Stimulated activated naive B cell treated with anti-CD40 and anti-IgM and Interleukin-4, amounts not matched to agents 10 μg/mL and 1 μg/mL and 100 μg/mL, for 72 hours (primary cell): ENCODE measurements at places on chromosomes 2 and 18.
A peak's percentile ranks its signal among the peaks of the same experiment; 100 is the strongest.

- no peak for DNase-seq
These were observed 5.3 kb upstream of the DCTN1 start for GRCh38 chr2:74385396-74385795.

GRCh38 chr2:29162204-29162928 lies 47.2 kb downstream of the CLIP4 start:
- no peak for DNase-seq

GRCh38 chr2:96962567-96963203 lies 23.7 kb downstream of the FAM178B start:
- DNase-seq = no peak

DNA sequence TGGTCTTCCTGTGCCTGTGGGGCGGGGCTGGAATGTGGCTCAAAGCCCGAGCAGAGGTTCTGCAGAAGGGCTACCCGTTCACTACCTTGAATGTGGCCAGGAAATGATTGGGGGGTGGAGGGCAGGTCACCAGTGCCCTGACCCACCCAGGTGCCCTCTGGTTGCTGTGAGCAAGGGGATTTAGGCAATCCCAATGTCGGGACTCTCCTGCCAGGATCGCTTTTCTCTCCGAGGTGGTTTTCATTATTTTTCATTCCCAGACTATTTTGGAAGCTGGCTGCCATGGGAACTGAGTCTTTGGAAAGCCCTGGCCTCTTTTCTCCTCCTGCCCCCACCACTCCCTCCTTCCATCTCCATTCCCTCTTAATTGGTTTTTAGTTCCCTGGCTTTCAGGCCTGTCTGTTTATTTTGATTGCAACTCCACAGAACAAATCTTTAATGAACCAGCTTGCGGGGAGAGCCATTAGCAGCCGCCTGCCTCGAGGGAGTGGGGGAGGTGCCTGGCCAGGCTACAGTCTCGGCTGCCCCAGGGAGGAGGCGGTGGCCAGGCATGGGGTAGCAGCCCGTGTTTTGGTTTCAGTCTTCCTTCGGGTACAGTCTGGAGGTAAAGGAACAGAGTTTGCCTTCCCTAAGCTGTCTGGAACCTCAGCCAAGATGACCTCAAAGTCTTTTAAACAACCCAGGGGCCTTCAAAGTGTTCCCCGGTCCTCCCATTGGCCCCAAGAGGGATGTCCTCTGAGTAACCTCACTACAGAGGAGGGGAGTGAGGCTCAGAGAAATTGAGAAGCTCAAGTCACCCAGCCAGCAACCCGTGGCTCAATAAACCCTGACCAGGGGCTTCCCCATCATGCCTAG lies 114.4 kb upstream of the HAAO start:
- DNase-seq = no peak

- no peak for DNase-seq
These were observed 3.1 kb upstream of the INPP5D start for GRCh38 chr2:233056961-233057605.

GRCh38 chr2:136250131-136250530 lies 132.2 kb upstream of the CXCR4 start:
- no peak for DNase-seq

DNA sequence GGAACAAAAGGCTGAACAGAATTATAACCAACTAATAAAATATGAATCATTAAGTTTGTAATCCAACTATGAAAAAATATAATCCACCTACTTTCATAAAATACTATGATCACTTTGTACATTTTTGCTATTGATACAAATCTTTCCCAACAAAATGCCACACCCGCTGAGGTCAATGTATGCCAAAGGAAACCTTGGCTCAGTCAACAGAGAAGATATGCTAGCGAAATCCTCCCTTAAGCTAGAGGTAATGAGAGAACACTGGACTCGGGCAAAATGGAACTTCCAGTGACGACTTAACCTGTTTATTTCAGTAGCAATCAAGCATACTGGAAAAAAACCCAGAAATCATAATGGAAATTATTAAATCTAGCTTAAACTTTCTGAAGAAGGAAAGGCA lies 81.5 kb downstream of the NOL10 start:
- DNase-seq = no peak

- DNase-seq = no peak
These were observed 91.6 kb upstream of the MAP4K3 start for GRCh38 chr2:39528701-39529100.

GRCh38 chr2:217853301-217853881 lies 149.4 kb downstream of the TNS1 start:
- DNase-seq = no peak

DNA sequence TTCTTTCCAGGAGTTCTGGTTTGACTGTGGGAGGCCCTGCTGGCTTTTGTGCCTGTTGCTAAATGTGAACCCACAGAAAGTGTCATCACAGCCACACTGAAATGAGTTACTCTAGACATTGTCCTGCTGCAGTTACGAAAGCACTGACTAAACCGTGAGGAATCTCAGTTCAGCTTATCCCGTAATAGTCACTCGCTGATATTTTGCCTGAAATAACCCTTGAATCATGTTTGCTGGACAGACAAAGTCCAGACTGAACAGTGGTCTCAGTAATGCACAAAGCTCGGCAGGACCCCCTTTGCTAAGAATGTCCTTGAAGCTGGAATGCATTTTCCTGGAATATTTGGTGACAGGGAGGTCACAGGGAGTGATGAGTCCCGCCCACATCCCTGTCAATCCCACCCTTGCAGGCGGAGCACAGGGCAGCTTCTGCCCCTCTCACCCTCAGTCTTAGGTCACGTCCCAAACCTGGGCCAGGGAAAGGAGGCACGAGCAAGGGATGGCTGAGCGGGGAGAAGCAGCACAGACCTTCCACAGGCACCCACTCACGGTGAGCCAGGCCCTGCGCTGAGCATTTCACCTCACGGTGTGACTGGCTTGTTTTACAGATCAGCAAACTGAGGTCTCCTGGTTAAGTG lies 53.4 kb downstream of the ADI1 start:
- DNase-seq = no peak

DNA sequence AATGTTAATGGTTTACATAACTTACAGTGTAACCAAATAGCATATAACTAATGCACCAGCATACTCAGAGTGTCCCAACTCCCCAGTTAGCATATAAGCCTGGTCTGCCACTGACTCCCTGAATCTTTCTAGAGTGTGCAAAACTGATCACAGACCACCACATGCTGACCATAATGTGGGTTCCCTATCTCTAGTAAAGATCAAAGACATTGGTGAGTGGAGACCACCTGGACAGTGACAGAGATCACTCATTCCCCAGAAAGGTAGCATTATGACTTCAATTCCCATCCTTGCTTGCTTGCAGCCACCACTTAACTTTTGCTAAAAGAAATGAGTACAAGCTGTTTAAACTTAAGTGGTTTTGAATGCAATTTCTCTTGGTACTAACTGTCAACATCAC lies 39.0 kb downstream of the KANSL1L start:
- no peak for DNase-seq

GRCh38 chr2:15323227-15323626 lies 237.9 kb downstream of the NBAS start:
- no peak for DNase-seq

DNA sequence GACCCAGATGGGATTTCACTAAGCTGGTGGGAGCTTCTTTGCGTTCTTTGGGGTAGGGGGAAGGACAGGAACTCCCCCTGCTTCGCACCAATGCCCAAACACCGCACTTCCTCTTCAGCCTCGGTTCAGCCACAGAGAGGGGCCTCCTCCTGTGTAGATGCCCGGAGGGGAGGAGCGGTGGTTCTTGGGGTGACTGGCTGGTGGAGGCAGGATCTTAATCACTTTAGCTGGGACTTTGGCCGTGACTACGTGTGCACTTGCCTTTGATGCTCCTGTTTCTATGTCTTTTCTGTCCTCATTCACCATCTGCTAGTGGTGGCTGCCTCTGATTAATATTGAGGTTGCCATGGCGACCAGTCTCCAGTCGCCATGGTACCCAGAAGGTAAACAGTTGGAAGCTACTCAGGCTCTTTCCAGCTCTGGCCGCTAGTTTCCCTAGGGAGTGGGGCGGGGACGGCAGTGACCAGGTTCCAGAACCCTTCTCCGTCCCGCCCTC lies 1.9 kb downstream of the CNGA3 start:
- peak; percentile 3 for DNase-seq

DNA sequence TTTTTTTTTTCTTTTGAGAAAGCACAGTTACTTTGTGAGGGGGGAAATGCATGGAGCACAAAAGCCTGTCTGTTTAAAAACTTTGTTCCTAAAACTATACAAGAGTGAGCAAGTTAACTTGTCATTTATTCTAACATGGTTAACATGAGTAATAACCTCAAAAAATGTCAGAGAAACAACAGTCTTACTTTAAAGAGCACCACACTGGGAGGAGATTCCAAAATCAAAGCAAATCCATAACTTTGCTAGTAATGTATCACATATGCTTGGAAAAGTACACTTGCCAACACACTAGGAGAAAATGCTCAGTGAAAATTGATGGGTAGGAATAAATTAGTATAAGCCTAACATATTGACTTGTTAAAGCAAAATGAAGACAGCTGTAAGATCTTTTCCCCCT lies 157.1 kb downstream of the PRPF40A start:
- no peak for DNase-seq

DNA sequence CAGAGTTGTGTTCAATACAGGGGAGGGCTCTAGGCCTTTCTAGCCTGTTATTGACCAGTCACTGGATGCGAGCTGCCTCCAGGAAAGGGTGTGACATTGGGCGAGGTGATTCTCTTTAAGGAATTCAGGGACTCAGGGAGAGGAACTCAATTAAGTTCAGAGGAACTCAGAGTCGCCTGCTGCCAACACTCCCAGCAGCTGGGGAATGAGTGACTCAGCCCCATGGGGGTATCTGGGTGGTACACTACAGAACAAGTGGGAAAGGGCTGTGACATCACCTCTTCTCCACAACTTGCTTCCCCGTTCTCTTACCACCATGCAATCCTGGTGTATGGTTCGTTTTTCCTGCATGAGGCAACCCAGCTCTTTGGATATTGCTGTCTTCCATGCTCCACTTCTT lies 50.4 kb upstream of the CYRIA start:
- no peak for DNase-seq

GRCh38 chr2:113203217-113203530 lies 29.4 kb downstream of the PSD4 start:
- DNase-seq = no peak

GRCh38 chr2:235979753-235980435 lies 188.3 kb downstream of the GBX2 start:
- no peak for DNase-seq

GRCh38 chr18:22946846-22947245 lies 13.7 kb downstream of the RBBP8 start:
- no peak for DNase-seq

GRCh38 chr2:85340034-85340892 lies 12.5 kb upstream of the TGOLN2 start:
- DNase-seq = no peak

GRCh38 chr2:233064530-233065199 lies 4.5 kb downstream of the INPP5D start:
- DNase-seq = no peak

DNA sequence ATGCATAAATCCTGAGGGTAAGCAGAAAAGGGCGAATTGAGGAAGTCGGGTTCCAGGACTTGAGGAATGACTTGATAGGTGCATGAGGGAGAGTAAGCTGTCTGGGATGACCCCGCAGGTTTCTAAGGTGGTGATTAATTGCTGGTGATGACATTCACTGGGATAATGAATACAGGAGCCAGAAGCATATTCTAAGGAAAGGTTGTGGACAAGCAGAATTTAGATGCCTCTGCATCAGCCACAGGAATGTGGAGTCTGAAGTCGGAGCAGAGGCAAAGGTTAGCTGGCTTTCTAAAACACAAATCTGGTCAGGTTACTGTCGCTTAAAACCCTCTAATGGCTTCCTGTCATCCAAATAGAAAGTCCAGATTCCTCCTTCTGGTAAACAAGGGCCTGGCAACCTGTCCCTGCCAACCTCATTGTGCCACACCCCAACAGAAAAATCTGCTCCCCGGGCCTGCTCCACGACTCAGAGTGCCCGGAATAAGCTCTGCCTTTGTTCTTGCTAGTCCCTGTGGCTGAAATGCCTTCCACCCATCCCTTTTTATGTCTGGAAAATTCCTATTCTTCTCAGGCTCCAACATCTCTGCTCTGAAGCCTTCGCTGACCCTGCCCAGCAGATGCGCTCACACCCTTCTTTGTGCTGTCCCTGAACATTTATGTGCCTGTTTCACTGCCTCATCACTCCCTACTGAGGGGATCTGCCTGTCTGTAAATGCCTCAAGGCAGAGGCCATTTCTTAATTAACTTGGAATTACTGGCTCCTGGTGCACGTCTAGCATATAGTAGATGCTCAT lies 11.3 kb upstream of the TMEM214 start:
- DNase-seq = no peak

GRCh38 chr2:137039482-137040152 lies 274.3 kb downstream of the THSD7B start:
- DNase-seq = no peak

DNA sequence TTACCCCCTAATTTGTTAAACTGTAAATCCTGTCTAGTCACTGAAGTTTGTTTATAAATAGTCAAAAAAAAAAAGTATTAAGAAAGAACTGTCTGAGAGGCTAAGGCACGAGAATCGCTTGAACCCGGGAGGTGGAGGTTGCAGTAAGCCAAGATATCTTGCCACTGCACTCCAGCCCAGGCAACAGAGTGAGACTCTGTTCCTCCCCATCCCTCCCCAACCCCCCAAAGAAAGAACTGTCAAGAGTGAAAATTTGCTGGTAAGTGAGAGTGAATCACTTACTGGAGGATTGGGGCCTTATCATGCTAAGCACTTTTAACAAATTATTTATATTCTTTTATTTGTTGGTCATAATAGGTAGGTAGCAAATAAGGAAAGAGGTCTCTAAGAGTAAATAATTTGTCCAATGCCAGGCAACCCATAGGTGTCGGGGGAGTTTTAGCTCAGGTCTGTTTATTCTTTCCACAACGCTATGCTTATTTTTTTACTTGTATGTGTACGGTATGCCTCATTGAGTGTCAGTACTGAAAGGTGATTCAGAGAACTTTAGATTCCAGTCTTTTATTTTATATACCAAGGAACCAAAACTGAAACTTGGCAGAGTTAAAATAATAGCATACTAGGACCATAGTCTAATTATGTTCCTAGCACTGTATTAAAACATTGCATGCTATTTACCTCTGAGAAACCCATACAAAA lies 2.5 kb downstream of the TAF4B start:
- DNase-seq = no peak

DNA sequence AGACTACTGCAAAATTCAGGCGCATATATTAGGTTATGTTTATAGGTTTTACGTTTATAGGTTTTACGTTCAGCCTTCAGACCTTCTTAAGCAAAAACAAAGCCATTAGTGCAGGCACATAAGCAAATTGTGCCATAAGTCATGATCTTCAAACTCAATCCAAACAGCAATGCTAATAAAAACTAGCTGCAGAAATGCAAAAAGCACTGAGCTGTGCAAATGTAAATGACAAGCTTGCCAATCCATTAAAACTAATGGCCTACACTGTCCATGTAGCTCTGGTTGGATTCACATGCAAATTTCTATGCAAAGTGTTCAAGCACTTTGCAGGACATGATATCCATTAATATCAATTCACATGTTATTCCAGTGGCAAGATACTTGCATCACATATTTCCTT lies 50.9 kb downstream of the LRPPRC start:
- no peak for DNase-seq

- peak; percentile 75 for DNase-seq
These were observed 28.9 kb upstream of the CNOT11 start for GRCh38 chr2:101223814-101224231.

- no peak for DNase-seq
These were observed 367.7 kb upstream of the NETO1 start for GRCh38 chr18:73235491-73235890.
